ENCODE measurements at places on chromosomes 5 and 9.

- no peak for DNase-seq
These were observed 71.1 kb downstream of the GNAQ start for GRCh38 chr9:77960356-77961153.

- DNase-seq = no peak
These were observed 46.0 kb downstream of the AHRR start for GRCh38 chr5:367358-368130.

GRCh38 chr9:132146039-132146438 is 15.8 kb upstream of the NTNG2 start:
- DNase-seq = no peak

GRCh38 chr5:142688281-142688989 is 2.5 kb upstream of the FGF1 start:
- no peak for DNase-seq

GRCh38 chr5:4995014-4995413 is 145.1 kb upstream of the ADAMTS16 start:
- DNase-seq = no peak

DNA sequence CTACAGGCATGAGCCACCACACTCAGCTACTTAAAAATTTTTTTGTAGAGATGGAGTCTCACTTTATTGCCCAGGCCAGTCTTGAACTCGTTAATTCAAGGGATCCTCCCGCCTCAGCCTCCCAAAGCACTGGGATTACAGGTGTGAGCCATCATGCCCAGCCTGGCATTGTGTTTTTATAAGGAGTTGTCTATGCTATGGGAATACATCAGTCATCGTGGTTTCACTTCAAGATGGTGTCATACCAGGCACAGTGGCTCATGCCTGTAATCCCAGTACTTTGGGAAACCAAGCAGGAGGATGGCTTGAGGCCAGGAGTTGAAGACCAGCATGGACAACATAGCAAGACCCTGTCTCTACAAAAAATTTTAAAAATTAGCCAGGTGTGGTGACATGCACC is 49.7 kb downstream of the CYSTM1 start:
- no peak for DNase-seq

DNA sequence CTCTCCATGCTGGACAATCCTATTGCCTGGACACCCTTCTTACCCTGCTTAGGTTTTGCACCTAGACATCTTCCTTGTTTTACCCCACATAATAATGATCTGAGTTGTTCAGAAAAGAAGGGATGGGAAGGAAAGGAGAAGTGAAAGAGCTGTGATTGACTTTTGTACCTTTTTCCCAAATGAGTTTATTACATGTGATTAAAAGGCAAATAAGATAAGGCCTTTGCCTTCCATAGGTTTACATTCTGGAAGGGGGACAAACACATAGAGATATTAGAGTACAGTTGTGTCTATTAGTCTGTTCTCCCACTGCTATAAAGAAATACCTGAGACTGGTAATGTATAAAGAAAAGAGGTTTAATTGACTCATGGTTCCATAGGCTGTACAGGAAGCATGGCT is 67.1 kb upstream of the RIOK2 start:
- DNase-seq = no peak

DNA sequence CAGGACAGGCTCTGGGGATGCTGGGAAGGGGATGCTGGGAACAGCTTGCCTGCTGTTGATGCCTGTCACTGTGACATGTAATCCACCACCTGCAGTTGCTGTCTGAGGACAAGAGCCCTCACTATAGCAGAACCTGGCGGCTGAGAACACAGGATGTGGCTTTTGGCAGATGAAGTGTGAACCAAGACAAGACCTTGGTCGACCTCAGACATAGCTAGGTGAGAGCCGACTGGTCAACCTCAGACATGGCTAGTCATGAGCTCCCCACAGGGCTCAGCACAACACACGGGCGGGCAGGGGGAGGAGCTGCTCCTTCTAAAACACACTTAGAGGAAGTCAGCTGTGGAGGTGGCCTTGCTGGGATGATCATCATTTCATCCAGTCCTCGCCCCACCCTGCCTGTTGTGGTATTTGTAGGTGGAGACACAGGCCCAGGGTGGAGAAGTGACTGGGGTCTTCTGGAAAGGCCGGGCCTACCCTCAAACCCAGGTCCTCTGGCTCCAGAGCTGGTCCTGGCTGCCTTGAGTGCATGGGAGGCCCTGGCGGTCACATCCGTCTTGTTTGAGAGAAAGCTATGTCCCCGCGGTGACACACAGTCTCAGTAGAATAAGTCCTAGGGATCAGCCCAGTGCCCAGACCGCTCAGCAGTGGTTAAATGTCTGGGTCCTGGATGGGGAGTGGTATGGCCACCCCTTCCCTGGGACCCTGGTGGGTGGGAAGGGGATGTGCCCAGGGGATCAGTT is 6.1 kb downstream of the SUSD3 start:
- peak; percentile 66 for DNase-seq

GRCh38 chr9:14203356-14204056 is 110.4 kb downstream of the NFIB start:
- DNase-seq = no peak

GRCh38 chr9:106333481-106333880 is 529.5 kb upstream of the ZNF462 start:
- no peak for DNase-seq

- no peak for DNase-seq
These were observed 2.0 kb upstream of the PCDH12 start for GRCh38 chr5:141960018-141960417.

GRCh38 chr5:69013481-69013880 is 80.3 kb upstream of the SLC30A5 start:
- DNase-seq = no peak

- no peak for DNase-seq
These were observed 619.3 kb downstream of the TLE4 start for GRCh38 chr9:80191108-80191507.

DNA sequence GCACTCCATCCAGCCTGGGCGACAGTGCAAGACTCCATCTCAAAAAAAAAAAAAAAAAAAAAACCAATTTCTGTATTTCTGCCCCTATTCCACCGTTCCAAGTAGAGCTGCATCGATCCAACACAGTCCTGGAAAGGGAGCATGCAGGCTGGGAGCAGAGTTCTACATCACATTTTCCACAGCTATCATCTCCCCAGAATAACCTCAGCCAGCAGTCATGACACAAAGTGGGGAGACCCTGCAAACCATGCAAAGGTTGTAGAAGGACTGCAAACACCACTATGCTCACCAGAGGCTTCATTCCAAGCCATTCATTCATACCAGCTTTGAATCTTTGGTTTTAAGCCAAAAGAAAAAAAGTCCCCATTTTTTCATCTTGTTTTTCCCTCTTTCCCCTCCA is 20.8 kb upstream of the ZNF354A start:
- DNase-seq = no peak

- no peak for DNase-seq
These were observed 329.3 kb downstream of the ACTL7B start for GRCh38 chr9:108526518-108526917.

DNA sequence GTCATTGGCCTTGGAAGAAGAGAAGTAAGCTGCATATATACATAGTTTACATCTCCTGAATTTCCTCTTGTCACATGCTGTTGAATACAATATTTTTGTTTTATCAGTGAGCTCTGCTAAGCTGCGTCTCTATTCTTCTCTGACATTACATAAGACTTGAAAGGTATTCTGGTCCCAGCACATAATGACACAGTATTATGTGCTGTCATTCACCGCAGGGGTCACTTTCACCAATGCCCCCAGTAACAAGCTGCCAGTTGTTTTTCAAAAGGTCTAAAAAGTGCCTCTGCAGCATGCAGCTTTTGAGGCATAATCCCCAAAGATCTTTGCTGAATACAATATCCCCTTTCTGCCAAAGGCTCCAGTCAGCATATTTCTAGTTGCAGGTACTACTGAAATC is 349.0 kb upstream of the FAM174A start:
- no peak for DNase-seq

DNA sequence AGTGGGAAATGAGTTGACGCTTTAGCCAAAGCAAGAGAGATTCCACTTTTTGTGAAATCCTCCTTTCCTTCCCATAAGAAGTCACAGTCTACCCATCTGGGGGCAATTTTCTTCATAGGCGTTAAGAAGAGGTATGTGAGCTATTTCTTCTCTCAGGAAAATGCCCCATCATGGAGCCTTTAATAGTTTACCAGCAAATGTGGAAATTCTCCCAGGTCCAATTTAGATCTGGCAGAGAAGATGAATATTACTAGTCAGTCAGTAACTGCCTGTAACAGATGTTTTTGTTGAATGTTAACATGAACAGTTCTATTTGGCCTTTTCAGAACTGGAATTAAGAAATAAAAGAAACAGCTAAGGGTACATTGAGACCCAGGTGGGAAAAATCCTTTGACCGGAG is 156.4 kb upstream of the RFX3 start:
- DNase-seq = no peak

GRCh38 chr5:115096034-115096769 is 73.5 kb downstream of the TRIM36 start:
- DNase-seq = no peak

DNA sequence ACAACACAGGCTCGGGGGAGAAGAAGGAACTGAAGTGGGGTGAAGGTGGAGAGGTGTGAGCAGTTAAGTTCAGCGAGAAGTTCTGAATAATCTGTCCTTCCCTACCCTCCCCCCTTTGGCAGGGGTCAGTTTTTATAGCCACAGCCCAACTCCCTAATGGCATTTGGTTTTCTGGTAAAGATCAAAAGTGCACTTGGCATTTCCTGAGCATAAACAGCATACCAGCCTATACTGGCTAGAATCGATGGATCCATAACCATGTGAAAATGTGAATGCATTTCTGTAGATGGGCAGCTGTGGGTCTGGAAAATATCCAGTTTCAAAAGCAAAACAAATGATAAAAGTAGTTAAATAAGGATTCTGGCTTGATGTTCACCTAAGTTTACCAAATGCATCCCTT is 410.9 kb downstream of the PLK2 start:
- no peak for DNase-seq

GRCh38 chr5:166594567-166594966 is 1696.9 kb upstream of the WWC1 start:
- no peak for DNase-seq

- DNase-seq = no peak
These were observed 1366.8 kb downstream of the EFNA5 start for GRCh38 chr5:106303911-106304310.

DNA sequence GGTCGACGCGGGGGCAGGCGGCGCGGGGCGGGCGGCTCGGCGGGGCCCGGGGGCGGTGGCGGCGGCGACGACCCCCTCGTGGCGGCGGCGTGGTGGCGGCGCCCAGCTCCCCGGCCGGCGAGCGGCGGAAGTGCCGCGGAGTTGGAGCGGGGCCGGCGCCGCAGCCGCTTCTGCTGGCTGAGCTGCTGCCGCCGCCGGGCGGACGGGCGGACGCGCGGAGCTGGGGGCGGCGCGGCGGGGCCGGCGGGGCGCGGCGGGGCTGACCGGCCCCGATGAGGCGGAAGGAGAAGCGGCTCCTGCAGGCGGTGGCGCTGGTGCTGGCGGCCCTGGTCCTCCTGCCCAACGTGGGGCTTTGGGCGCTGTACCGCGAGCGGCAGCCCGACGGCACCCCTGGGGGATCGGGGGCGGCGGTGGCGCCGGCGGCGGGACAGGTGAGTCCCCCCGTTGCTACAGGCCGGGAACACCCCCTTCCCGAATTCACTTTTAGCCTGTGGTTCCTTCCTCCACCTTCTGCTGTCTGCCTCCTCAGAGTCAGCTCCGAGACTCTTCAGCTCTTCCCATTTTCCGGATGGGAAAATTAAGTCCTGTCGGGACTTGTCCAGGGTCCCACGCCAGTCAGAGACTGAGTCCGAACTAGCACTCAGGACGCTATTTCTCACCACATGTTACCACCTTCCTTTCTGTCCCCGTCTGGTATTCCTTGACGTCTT is at the start of gene GALNT10:
GALNT10 (plus strand) TSS at position 139 of the 710 bp plus-strand sequence; CDS start at position 273, 134 bp downstream.
- DNase-seq = peak; percentile 35

GRCh38 chr9:108271646-108272348 is 584.0 kb downstream of the ACTL7B start:
- DNase-seq = no peak

DNA sequence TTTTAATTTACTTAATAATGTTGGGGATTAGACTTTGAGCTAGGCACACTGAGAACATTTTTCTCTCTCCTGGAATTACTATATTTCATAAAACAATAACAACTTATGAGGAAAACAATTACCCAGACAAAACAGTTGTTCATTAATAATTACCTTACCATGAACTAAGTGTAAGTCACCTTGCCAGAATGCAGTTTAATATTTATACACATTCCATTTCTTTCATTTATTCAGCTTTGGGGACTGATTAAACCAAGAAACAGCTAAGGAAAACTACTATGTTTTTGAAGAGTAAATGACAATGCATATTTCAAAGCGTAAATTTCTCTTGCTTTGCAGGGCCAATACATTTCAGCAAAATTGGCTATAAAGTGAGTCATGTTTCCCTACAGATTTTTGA is 616.2 kb downstream of the PRELID2 start:
- DNase-seq = no peak

- DNase-seq = no peak
These were observed 251.4 kb upstream of the IL12B start for GRCh38 chr5:159581502-159582249.

DNA sequence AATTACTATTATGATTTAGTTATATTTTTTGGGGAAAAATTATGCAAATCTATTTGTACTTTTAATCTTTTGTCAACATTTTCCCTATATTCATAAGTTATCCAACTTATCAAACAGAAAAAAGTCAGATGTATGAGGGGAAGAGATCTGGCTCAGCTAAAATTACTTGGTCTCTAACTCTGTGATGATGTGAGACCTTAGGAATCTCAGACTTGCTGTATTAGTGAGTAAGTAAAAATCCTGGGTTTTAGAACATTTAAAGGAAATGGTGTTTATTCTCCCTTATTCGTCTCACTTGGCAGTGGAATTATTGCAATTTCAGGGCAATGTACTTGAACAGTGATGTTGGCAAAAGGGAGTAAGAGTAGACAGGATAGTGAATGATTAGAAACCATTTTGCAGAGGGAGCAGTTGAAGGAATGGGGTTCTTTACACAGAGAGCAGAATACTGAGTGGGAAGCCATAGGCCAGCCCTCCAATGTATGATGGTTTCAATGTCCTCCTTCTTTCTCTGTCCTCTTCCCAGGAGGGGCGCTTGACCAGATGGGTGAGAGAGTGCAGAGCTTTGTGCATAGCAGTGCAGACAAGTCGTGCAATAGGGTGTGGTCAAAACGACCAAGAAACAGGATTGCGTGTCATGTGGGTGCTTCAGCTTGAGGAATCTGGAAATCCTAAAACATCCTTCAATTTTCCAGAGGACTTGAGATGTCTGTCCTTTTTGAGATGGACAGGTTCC is 91.7 kb downstream of the TENT4A start:
- no peak for DNase-seq

GRCh38 chr5:134059758-134060495 is 54.6 kb upstream of the TCF7 start:
- DNase-seq = no peak

GRCh38 chr5:90534922-90535321 is 5.5 kb upstream of the LYSMD3 start:
- DNase-seq = no peak

GRCh38 chr5:105836887-105837286 is 1833.8 kb downstream of the EFNA5 start:
- DNase-seq = no peak

DNA sequence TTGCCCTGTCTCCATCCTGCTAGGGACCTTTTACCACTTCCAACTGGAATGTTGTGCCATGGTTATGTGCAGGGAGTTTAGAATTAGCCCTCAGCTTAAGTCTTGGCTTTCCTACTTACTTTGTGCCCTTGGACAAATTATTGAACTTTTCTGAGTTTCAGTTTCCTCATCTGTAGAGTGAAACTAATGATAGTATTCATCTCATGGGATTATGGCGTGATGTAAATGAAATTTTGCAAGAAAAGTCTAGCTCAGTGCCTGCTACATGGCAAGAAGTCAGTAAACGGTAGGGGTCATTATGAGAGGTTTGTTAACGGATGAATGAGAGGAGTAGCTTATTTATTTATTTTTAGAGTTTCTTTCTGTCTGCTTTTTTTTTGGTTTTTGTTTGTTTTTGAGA is 1.8 kb downstream of the MVB12B start:
- DNase-seq = no peak

Measured in stimulated activated CD4-positive, alpha-beta T cell treated with anti-CD3 and anti-CD28 coated beads, Interleukin-12 subunit alpha, Interleukin-12 subunit beta, amount 100 ng/mL, for 24 hours (primary cell).